Stimulated activated CD4-positive, alpha-beta T cell treated with anti-CD3 and anti-CD28 coated beads, Interleukin-1b, Interleukin-23, amount 100 ng/mL, for 1 hour (primary cell): ENCODE measurements at places on chromosomes 6 and 20.

GRCh38 chr20:26169506-26169905, 472.9 kb upstream of the ZNF337 start:
- DNase-seq, result no peak

DNA sequence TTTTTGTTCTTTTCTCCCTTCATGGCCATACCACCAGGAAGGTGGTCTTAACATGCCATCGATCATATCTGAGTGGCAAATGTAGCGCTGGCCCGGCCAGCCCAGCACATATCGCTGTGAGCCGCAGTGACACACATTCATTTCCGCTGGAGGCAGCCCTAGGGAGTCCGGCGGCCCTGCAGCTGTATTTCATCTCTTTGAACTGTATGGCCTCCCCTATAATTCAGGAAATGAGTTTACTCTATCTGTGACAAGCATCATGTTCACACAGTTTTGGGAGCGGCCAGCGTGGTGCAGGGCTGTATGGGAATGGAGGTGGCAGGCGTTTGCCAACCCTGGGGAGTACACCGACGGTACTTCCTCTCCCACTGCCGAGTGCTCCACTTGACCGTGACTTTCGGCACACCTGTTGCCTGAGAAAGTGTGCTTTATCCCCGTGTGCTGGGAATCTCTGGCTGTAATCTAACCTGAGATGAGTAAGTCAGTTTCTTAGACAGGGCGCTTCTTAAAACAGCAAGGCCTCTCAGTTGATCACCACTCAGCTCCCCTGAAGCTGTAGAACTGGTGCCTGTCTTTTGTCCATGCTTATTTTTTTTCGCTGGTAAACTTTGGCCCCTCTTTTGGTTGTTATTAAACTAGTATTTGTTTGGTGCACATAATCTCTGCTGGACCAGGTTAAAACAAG, 257.1 kb upstream of the TAB2 start:
- DNase-seq, result no peak

- peak; percentile 38 for DNase-seq
Observed at GRCh38 chr20:815914-816606, 17.5 kb upstream of the FAM110A start.

DNA sequence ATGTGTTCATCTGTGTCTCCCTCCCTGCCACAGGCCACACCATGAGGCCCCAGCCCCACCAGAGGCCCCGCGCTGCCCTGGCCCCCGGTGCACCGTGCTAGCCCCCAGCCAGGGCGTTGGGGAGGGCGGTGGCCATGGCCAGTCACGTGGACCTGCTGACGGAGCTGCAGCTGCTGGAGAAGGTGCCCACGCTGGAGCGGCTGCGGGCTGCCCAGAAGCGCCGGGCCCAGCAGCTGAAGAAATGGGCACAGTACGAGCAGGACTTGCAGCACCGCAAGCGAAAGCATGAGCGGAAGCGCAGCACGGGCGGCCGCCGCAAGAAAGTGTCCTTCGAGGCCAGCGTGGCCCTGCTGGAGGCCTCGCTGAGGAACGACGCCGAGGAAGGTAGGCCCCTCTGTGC, 30.3 kb downstream of the PPP1R16B start:
- no peak for DNase-seq

GRCh38 chr6:163294734-163295133, 119.8 kb upstream of the QKI start:
- no peak for DNase-seq

DNA sequence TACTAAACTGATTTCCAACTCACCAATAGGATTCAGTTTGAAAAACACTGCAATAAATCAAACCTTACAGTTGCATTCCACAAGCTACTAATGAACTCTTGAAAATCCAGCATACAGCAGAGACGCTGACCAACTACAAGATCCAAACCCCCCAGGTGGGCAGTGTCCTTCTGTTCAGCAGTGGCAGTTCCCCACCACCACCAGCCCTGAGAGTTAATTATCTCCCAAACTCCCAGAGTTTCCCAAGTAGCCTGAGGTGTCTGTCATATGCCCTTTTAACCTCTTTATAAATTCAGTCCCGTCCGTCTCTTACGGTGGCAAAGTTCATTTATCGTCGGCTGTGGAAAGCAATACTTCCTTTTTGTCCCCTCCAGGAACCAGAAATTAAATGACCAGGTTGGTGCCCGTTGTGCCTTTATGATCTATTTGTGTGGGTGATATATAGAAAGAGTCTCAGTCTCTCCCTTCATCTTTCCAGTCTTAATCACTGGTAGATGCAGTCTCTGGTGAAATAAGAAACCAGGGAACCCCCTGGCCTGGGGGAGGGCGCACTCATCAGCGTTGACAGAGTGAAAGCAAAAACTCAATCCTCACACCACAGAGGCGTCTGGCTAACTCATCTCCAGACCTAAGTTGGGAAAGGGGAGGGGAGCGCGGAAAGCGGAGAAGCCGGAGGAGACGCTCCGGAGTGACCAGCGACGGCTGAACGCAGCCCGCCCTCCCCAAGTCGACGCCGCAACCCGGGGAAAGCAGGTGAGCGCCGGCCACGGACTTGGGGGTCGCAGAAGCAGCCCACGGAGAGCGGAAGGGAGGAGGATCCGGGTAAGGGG, 717 bp downstream of the MRPL14 start:
- peak; percentile 65 for DNase-seq

DNA sequence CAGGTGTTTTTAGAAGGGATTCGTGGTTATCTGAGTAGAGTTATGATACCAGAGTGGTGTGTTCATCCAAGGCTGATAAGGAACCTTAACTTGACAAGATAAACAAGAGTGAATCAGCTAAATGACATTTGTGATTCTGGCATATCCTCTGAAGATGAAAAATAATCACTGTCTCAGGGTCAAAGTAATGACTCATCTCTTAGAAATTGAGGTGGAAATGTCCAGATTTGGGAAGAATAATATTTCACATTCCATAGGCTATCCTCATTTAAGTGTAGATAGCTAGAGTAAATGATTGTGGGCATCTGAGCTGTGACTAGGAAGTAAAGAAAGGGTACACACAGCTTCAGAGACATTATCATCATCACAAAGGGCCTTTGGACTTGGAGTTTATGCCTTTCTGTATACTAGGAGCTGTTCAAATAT, 255.7 kb downstream of the GJA1 start:
- DNase-seq, result no peak

- DNase-seq, result no peak
Observed at GRCh38 chr20:34410336-34410735, 47.3 kb downstream of the ITCH start.

DNA sequence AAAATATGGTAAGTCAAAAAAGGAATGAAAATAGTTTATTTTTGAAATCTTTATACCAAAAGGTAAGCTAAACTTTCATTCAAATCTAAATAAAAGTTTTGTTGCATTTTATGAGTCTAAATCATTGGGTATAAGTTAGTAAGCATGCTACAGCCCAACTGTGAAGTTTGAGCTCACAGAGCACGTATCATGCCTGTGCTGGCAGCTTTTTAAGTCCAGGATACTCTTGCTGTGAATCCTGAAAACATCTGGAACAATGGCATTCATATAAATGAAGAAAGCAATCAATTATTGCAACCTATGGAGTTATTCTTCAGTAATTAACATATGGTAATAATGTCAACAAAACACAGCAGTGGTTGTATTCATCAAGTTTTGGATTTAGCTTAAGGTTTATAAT, 656.9 kb downstream of the RFPL4B start:
- no peak for DNase-seq

DNA sequence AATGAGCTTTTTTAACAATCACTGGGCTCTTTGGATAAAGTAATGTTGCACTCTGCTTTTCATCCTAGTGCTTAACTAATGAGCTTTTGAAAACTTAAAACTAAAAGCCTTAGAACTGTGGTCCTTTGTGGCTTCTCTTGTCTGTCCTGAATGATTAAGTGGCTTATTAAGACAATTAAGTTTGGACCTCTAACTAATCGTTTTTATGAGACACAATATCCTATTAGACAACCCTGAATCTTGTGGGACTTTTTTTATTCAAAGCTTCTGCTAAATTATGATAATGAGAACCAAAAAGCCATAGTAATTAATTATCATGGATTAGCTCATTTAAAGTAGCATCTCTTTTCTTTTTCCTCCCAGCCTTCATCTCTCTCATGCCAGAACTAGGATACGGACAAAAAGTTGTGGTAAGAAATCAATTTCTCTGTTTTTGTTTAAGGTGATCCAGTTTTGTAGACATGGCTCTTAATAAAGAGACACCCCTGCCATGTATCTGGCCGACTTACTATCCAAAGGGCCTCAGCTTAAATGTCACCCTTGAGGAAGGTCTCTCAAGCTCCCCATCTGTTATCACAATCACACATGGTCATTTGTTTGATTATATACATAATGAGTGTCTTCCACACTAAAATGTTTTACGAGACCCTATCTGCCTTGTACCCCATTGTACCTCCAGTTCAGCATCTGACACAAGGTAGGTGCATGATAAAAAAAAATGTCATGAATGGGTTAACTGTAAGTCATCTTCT, 384.4 kb upstream of the IRAK1BP1 start:
- DNase-seq, result no peak

GRCh38 chr20:40894237-40894630, 134.4 kb upstream of the TOP1 start:
- no peak for DNase-seq

DNA sequence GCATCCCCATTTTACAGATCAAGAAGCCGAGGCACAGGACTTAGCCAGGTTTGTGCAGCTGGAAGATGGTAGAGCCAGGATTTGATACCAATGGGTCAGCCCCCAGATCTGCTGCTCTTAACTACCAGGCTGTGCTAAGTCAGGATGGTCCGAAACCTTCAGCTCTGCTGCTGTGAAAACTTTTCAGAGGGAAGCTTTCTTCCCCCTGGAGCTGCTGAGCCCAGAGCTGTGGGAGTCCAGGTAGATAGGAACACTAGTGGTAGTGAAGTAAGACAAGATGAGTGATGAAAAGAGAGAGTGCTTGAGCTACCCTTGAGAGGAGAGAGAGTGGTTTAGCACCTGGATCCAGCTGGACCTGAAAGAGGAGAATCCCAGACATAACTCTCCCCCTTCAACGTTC, 230.8 kb downstream of the CDH4 start:
- DNase-seq, result no peak

DNA sequence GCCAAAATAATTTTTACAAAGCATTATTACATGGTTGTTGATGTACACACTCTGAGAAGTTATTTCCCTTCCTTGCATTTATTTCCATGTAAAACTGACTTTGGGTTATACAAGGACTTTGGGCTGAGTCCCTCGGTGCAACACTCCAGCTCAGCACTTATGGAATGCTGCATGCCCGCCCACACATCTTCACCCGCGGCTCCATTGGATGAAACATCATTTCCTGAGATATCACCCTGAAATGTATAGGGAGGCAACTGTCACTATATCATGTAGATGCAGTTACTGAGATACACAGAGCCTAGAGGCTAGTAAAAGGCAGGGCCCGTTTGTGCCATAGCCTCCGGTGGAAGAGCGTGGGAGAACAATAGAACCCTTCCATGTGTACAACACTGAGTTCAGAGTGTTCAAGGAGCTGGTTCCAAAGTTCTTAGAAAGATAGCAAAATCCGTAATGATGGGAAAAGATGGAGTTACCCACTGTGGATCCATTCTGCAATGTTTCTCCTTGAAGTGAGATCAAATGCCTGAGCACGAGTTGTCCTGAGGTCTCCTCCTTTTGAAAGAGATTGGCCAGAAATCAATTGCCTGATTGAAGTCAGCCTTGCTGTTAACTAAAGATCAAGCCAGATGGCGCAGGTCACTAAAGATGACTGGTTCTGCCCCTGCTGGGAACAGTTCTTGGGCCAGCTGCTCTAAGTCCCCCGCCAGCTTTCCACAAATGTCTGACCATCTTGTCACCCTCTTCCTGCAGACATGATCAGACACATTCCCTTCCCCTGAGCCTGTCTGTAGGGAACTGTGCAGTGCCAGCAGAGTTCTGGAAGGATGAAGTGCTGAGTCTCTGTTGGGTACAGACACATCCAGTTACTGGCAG, 100.9 kb upstream of the IYD start:
- no peak for DNase-seq

DNA sequence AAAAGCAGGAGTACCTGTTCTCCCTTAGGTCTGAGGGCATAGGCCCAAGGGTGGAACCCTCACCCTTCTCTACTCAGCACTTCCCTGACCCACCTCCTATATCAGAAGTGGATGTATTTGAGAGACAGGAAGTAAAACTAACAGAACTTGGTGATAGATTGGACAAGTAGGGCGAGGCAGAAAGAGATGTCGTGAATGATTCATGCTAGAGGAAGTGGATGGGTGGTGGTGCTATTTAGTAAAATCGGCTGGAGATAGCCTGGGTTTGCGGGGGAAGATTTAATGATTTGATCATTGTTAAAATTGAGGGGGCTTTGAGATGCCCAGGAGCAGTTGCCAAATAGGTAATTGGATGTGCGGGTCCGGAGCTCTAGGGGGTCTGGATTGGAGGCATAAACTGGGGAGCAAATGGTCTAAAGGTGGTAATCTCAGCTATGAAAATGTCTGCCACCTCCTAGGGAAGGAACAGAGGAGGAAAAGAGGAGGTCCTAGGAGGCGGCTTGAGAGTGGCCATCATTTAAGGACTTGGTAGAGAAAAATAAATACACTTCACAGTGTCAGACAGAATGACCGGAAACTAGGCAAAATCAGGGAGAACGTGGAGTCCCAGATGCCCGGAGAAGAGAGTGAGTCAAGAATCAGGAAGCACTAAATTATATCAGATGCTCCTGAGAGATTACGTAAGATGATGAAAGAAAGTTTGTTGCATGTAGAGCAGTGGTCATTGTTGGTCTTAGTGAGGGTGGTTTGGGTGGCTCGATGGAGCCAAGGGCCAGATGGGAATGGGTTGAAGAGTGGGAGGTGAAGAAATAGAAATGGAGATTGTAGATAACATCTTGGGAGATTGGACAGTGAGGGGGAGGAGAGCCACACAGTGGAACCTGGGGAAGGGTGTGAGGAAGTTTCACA, 142.0 kb downstream of the CEP57L1 start:
- no peak for DNase-seq

DNA sequence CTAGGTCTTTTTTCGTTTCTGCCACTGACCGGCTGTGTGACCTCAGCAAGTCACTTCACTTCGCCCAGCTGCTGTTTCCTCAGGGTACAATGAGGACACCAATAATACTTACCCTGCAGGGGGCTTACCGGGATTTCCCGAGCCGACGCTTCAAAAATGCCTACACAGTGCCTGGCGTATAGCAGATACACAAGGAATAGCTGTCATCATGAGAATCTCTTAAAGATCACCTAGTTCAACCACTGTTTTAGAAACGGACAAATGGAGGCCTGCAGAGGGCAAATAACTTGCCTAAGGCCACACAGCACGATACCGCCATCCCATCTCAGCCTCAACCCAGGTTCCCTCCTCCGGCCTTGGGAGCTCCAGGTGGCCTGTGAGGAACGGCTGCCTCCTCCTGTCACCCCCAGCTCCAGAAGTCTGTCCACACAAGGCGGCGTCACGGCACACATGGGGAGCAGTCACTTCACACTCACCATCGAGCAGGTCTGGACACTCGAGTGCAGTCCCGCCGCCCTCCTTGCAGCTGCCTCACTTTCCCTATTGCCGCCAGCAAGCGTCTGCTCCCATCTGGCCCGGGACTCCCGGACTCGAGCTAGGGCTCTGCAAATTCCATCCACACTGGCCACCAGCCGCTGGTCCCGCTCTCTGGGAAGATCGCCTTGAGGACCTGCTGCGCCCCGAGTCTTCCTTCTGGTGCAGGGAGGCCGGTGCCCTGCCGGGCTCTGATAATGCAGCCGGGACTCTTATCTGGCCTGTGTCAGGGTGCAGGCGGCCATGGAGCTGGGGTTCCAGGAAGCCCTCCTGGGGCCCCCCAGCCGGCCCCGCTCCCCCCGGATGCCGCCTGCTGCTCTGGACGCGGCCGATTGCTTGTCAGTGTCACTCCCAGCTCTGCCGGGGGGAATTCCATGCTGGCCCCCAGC, at the start of gene RIPOR3:
RIPOR3 (minus strand) TSS at position 893 of the 923 bp plus-strand sequence; CDS start at position 479, 414 bp downstream.
- no peak for DNase-seq

GRCh38 chr6:167706313-167707109, 120.2 kb upstream of the AFDN start:
- DNase-seq, result peak; percentile 12

- DNase-seq, result no peak
Observed at GRCh38 chr6:24766680-24767462, 7.9 kb upstream of the GMNN start.
